Lower leg skin (tissue), 4 donors: ENCODE measurements at places on chromosomes 7 and 10. TPM values are rescaled to one million over a fixed set of nuclear protein-coding genes. Genes with fewer than 3 reads are reported as not detected.

GRCh38 chr7:30364773-30365172 lies 80.4 kb downstream of the ZNRF2 start:
- no peak for DNase-seq

GRCh38 chr10:89175816-89176215 lies 31.3 kb downstream of the CH25H start:
- DNase-seq: no peak

PNLIP gene
- total RNA-seq: not detected

PPA1 gene
- total RNA-seq: 69.7 TPM

TAS2R60 gene
- not detected for total RNA-seq

SNX10 gene
- 10.0 TPM for total RNA-seq
